Hematopoietic multipotent progenitor cell treated with erythropoietin and hydrocortisone succinate and interleukin-3 and kit ligand, for 15 days (in vitro differentiated cells): ENCODE measurements at places on chromosomes 6 and 20.

DNA sequence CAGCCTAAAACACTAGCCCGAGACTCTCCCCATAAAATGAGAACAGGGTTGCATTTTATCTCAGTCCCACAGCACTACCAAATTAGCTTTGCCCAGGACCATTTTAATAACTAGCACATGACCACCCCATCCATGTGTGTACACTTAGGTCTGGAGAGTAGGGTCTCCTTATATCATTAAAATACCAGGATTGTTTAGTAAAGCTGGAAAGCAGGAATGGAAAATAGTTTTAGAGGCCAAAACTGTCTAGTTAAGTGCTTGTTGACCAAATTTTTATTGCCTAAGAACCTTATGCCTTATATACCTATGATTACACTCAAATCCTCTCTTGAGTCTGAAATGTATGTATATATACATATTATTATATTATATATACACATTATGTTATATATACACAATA, 608.4 kb downstream of the HDGFL1 start:
- no peak for DNase-seq

DNA sequence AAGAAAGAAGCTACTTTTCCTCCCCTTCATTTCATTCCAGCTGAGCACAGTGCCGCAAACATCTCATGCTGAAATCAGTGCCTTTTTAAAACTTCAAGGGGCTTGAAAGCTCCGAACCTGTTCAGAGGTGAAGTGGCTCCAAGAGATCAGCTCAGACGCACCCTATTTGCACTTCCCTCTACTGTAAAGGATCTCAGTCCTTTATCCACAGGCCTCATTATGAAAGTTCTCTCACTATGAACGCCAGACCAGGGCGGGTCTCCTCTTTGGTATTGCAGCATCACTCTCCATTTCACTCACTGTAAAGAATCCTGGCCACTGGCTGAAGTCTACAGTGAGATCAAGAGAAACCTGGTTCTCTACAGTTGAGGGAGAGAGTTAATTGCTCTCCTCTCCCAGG, 232.7 kb upstream of the POU3F2 start:
- DNase-seq: no peak

DNA sequence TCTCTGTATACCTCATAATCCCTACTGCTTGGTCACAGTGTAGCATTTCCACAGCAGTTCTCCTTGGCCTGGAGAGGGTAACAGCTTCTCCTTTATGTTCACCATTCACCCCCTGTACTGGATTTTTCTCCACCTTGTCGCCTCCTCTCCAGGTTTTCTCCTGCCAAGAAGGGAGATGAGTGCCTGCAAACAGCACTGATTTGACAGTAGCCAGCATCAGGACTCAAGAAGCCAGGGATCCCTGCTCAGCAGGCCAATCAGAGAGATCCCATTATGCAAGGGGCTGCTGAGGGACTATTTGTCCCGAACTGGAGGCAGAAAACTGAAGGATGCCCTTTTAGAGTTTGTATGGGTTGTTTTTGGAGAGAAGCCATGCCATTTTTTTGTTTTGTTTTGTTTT, 68.6 kb upstream of the RIPOR2 start:
- DNase-seq: no peak

- no peak for DNase-seq
Measured at GRCh38 chr6:7647504-7647903, 57.5 kb downstream of the SNRNP48 start.

DNA sequence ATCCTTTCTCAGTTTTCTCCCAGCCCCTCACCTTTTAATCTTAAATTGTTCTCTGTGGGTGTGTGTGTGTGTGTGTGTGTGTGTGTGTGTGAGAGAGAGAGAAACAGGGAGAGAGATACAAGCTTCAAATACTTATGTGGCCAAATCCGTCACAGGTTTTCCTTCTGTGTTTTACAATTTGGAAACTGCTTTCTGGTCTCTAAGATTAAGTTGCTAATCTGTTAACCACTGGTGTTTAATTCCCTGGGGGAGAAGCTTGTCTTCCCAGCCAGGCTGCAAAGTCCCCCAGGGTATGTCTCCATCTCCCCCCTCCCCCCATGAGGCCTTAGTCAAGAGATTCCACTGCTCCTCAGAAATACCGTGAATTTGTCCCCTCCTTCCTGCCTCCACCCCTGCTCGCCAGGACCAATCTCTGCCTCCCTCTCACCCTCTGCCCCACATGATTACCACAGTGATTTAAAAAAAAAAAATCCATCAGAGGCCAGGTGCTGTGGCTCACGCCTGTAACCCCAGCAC, 49.0 kb downstream of the RIPOR3 start:
- no peak for DNase-seq

GRCh38 chr6:36979347-36979742, 6.7 kb downstream of the MTCH1 start:
- DNase-seq: peak; percentile 76

DNA sequence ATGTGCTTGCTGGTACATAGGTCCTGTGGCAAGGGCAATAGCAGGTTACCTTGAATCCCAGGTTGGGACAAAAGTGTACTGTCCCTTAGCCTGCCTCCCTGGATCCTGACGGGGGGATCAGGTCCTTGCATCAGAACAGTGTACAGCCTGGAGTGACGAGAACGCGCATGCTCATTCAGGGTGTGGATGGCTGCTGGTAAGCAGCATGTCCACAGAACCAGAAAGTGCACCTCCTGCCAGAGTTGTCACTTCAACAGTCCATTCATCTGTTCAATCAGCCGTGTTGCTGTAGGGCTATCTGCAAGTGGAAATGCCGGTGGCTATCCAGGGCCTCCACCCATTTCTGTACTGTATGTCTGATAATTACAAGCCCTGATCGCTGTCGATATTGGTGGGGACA, 236.3 kb upstream of the SOX4 start:
- no peak for DNase-seq

GRCh38 chr6:2000962-2001361, 244.4 kb downstream of the GMDS start:
- no peak for DNase-seq
